ENCODE measurements at places on chromosomes 13 and 19.

GRCh38 chr19:55076321-55076720, 652 bp downstream of the EPS8L1 start:
- DNase-seq, result no peak

GRCh38 chr13:89783221-89783755, 1564.2 kb upstream of the MIR17HG start:
- DNase-seq, result no peak

- DNase-seq, result peak; percentile 12
Observed at GRCh38 chr13:100827489-100828176, 153.0 kb upstream of the TMTC4 start.

DNA sequence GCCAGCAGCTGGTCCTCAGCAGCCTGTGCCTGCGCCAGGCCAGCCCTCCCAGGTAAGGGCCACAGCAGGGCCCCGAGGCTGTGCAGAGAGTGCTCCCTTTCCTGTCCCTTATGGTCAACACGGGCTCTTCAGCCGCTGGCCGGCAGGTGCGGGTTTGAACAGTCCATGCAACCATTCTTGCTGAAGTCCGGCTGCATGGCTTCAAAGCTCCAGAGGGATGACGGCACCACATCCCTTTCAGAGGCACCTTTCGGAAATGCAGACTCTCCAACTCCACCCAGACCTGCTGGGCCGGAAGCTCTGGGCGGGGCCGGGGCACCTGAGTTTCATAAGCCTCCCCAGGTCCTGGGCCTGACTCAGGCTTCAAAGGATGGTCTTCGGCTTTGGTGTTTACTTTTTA, 81.3 kb downstream of the SPACA7 start:
- DNase-seq, result peak; percentile 29

DNA sequence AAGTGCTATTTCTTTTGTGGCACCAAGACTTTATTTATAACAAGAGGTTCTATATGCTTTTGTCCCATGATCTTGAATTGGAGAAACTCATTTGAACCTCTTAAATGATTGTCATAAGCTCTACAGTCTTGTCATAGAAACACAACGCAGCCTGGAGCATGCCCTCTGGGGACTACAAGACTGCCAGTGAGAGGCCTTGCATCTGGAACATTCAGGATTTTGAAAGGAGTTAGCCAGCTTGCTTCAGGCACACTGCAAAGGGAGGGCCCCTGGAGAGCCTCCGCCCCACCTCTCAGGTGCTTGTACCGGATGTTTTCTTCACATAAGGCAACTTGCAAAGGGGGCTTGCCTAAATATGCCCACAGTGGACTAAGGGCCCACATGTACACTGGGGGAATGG, 130.5 kb downstream of the LIG4 start:
- DNase-seq, result no peak

GRCh38 chr13:113534236-113534860, 43.8 kb upstream of the DCUN1D2 start:
- peak; percentile 67 for DNase-seq

DNA sequence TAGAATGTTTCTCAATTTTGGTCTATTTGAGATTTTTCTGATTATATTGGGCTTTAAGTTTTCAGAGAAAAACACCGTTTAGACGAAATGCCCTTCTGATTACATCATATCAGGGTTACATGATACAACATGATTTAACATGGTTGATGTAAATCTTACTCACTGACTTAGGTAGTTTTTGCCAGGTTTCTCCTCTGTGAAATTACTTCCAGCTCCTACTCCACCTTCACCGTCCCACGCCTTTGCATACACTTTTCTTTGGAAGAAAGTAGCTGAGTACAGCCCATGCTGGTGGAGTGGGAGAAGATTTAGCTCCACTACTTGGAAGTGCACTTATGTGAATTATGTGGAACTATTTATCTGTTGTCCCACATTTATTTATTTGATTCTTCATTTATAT, 433.2 kb upstream of the KLHL1 start:
- DNase-seq, result peak; percentile 75

- DNase-seq, result no peak
Observed at GRCh38 chr13:69194130-69194529, 913.5 kb upstream of the ATXN8OS start.

- DNase-seq, result no peak
Observed at GRCh38 chr19:16328824-16329482, 4.3 kb downstream of the KLF2 start.

- DNase-seq, result no peak
Observed at GRCh38 chr19:45352914-45353796, 12.6 kb downstream of the KLC3 start.

DNA sequence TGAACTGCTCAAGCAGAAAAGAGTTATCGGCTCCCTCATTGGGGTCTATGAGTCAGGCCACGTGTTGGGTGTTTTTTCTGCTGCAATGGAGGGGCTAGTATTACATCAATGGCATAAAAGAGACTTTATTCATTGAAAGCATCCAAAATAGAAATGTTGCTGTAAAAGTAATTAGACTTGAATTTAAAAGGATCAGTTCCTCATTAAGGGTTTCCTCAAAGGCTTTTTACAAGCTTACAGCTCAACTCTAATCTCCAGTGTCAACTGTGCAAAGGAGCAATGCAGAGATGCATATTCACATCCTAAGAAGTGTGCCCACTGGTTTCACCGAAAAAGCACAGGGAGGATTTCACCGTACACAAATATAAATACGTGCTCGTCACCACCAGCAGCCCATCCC, 300.3 kb downstream of the FOXO1 start:
- DNase-seq, result no peak

- DNase-seq, result no peak
Observed at GRCh38 chr19:9967326-9967725, 31.0 kb upstream of the OLFM2 start.

- no peak for DNase-seq
Observed at GRCh38 chr19:3203805-3204645, 18.3 kb downstream of the NCLN start.

- DNase-seq, result no peak
Observed at GRCh38 chr13:113657851-113658741, at the start of gene ATP4B. TSS of gene ATP4B (minus strand) at chr13:113658198. CDS start at chr13:113658144, 54 bp downstream.

GRCh38 chr19:1360818-1361461, 22.8 kb upstream of the NDUFS7 start:
- DNase-seq, result peak; percentile 29

- DNase-seq, result peak; percentile 57
Observed at GRCh38 chr19:49422407-49423070, 702 bp downstream of the PTH2 start.

GRCh38 chr13:95643571-95643935, 953 bp downstream of the DZIP1 start:
- peak; percentile 39 for DNase-seq

- DNase-seq, result no peak
Observed at GRCh38 chr13:112714376-112715174, 24.7 kb downstream of the ATP11A start.

DNA sequence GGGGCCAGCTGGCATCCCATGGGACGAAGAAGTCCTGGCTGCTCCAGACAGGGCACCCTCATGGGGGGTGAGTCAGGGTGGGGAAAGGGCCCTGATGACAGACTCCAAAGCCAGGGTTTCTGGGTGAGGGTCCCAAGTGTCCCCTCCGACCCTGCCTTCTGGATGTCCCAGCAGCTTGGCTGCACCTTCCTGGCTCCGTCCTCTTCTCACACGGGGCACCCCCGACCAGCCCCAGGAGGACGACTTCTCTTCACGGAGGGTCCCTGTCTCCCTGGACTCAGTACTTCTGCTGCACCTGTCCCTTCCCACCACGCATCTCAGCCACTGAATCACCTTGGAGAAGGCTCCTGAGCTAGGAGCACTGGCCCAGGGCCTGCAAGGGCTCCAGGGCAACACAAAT, 19.9 kb downstream of the MIER2 start:
- no peak for DNase-seq

DNA sequence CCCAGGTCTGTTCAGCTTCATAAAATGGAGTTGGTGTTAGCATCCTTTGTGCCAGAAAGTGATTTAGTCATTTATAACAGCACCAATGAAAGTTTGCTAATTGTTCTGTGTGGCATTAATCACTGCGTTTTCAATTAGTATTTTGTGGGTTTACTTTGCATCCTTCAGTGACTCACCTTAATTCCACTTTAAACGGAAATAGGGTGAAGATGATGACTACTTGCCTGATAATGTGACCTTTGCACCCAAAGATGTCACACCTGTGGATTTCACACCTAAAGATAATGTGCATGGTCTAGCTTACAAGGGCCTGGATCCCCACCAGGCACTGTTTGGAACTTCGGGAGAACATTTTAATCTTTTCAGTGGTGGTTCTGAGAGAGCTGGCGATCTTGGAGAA, 15.0 kb downstream of the GPATCH1 start:
- DNase-seq, result peak; percentile 83

DNA sequence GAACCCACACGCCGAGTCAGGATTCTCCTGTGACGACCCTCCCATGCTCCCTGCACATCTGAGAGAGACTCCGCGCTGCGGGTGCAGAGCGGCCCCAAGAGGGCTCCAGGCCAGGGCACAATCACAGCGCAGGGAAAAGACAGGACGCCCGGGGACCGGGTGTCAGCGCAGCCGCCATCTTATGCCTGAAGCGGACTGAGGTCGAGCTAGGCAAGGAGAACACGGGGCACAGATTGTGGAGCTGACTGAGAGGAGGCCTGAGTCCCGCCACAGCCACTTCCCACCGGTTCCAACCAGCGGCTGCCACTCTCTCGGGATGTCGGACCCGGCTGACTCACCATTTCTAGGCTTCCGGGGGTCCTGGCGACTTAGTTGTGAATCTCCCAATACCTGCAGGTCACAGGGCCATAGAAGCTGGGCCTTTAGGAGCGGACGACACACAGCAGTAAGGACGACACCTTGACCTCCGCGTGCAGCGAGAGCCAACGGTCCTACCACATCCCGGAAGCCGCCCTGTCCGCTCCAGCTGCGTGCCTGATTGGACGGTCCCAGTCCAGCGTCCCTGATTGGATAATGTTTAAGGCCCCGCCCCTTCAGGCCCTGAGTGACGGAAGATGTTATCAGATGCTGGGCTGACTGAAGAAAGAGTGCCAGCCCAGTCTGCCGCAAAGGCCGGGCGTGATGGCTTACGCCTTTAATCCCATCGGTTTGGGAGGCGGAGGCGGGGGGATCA, at the start of gene ZNF728:
Gene ZNF728 (minus strand): TSS at position 487 of the 733 bp plus-strand sequence. CDS start 146 bp downstream, at position 341.
- no peak for DNase-seq

DNA sequence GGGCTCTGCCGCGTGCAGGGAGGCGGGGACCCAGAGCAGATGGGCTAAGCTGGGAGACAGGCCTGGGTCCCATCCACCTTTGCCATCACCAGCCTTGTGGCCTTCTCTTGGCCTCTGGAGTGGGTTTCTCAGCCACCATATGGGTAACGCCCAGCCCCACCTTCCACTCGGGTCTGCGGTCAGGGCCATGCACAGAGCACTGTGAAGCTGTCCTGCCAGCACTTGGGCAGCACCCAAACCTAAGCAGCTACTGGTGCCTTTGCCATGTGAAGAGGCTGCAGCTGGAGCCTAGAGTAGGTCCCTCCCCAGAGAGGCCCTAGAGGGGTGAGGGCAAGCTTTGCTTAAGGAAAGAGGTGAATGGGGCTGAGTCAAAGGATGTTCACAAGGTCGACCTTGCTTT, 24.1 kb upstream of the NPAS1 start:
- no peak for DNase-seq

GRCh38 chr19:18417250-18418028, 1.8 kb upstream of the SSBP4 start:
- DNase-seq, result no peak

- no peak for DNase-seq
Observed at GRCh38 chr13:32179708-32180107, 135.5 kb downstream of the ZAR1L start.

DNA sequence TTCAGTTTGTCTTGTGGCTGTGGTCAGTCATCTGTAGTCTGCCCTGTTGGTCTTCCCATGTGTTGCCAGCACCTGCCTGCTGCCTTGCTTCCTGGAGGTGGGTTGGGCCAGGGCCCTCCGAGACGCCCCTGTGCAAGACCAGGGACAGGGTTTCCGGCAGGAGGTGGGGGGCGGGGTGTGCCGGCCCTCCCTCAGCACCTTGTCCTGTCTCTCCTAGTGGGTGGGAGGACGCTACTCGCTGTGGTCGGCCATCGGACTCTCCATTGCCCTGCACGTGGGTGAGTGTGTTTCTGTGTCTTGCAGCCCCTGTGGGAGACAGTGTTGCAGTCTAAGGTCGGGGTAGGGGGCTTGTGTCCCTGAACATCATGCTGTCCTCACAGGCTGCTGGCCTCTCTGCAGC, 11.2 kb upstream of the PDCD2L start:
- no peak for DNase-seq

DNA sequence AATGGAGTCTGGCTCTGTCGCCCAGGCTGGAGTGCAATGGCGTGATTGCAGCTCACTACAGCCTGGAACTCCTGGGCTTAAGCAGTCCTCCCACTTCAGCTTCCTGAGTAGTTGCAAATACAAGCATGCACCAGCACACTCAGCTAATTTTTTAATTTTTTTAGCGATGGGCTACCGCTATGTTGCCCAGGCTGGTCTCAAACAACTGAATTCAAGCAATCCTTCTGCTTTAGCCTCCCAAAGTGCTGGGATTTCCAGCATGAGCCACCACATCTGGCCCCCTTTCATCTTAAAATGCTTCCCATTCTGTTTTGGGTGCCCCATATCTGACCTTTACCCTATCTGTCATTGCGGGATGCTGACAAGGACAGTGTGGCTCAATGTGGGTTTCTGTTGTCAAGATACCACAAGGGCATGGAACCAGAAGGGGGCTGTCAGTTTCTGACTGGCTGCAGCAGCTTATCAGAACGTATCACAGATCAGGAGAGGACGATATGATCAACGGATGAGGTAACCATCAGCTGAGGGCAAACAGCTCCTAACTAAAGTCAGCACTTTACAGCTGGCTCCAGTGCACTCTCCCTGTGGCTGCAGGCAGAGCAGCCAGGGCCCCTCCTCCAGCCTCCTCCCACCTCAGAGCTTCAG, 32.4 kb downstream of the GPR42 start:
- no peak for DNase-seq

GRCh38 chr13:25869941-25870340, 181.9 kb downstream of the SHISA2 start:
- DNase-seq, result no peak

GRCh38 chr19:34580055-34580336, 97.0 kb downstream of the SCGB2B2 start:
- no peak for DNase-seq

GRCh38 chr19:34260771-34261173, 6.4 kb downstream of the GARRE1 start:
- DNase-seq, result no peak

GRCh38 chr19:788983-789700, 8.1 kb upstream of the PTBP1 start:
- DNase-seq, result peak; percentile 42

DNA sequence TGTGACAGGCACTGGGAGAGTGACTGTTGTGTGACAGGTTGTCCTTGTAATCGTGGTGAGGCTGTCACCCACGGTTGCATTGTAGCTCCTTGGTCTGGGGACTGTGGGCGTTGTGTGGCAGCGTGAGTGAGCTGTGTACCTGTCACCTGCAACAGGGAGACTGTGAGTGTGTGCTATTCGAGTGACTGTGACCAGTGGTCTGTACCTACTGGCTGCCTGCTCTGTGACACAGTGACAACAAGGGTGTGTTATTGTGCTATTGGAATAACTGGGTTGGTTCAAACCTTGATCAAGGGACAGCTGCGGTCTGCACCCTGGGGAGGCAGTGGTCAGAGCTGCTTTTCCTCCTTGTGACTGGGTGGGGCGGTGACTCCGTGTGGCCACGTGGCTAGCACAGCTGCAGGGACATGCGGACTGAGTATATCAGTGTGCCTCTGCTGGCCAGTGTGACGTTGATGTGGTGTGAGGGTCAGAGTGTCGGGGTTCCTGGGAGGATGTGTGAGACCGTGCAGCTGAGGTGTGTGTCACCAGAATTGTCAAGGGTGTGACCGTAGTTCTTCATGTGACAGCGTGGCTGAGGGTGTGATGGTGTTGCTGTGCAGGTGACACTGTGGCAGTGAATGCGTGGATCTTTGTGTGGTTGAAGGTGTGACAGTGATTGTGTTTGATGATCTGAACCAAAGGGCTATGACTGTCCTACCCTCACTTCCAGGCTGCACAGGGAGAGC, 10.1 kb upstream of the NFIX start:
- no peak for DNase-seq
